Tibial artery (tissue), 4 donors: ENCODE measurements at places on chromosomes 6 and 20.
A peak's percentile ranks its signal among the peaks of the same experiment; 100 is the strongest.

DNA sequence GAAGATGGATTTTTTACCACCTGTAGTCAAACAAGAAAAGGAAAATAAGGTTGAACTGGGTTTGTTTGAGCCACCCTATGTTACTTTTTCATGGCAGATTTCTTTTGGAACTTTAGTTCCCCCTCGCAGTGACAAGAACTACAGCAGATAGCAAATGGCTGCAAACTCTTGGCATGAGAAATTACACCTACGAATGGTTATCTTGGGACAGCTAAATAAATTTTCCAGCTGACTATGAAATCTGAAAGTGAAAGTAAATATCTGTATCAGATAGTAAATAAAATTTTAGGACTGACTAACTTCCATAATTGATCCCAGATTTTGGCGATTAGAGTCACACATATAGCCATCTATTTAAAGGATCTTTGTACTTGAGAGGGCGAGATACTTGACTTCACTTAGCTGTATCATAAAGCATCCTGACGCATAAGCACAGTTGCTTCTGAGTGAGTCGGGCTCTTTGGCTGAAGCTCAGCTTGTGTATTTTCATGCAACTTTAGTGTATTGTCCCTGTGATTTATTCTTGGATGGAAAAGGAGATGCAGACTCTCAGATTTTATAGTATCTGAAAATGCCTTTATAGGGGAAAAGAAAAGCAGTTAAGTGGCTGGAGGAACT, 125.3 kb upstream of the B3GAT2 start:
- no peak for DNase-seq

- DNase-seq = no peak
Observed at GRCh38 chr6:79808921-79809320, 138.4 kb downstream of the ELOVL4 start.

DNA sequence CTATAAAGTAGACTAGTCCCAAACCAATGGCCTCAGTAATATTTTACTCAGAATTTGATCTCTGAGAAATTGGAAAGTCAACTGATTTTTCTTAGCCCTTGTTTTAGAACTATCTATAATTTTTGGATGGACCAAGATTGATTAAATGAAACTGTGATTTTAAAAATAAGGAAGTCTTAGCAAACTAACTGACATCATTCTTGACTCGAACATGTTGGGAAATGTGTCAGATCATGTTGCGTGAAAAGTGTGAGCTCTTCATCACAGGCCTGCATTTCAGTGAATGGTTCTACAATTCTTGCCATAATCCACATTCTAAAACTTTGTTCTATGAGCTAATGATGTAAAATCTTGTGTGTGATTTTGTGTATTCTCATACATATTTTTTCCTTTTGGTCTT, 11.0 kb downstream of the TNFAIP3 start:
- no peak for DNase-seq

- DNase-seq = peak; percentile 80
Observed at GRCh38 chr6:87151781-87152525, 3.4 kb upstream of the ZNF292 start.

DNA sequence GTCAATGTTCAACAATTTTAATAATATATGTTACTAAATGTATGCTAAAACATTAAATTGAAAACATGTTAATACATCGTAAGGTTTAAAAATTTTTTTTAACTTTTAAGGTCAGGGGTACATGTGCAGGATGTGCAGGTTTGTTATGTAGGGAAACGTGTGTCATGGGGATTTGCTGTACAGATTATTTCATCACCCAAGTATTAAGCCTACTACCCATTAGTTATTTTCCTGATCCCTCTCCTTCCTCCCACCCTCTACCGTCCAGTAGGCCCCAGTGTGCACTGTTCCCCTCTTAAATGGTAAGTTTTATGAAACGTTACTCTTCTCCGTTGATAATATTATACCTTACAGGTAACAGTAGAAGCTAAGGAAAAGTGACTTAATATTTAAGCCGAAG, 15.8 kb downstream of the PDE7B start:
- DNase-seq = no peak

GRCh38 chr6:35736253-35736894, 458 bp upstream of the ARMC12 start:
- peak; percentile 84 for DNase-seq

GRCh38 chr6:154861825-154862224, 128.6 kb downstream of the SCAF8 start:
- DNase-seq = no peak

GRCh38 chr6:6760002-6760401, 171.5 kb downstream of the LY86 start:
- no peak for DNase-seq

DNA sequence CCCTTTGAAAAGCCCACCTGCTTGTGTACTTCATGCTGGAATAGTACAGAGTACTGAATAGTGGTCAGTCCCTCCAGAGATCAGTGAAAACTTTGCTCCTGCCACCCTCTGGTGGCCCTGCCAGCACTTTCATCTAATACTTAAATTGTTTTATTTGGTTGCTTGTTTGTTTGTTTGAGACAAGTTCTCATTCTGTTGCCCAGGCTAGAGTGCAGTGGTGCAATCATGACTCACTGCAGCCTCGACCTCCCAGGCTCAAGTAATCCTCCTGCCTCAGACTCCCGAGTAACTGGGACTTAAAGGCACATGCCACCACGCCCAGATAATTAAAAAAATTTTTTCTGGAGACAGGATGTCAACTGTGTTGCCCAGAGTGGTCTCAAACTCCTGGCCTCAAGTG, 9.1 kb downstream of the FAM83D start:
- DNase-seq = no peak

- no peak for DNase-seq
Observed at GRCh38 chr6:136669299-136669699, 119.1 kb upstream of the MAP7 start.

- DNase-seq = no peak
Observed at GRCh38 chr20:33833333-33833732, 22.2 kb downstream of the CHMP4B start.

- DNase-seq = no peak
Observed at GRCh38 chr6:169312658-169313346, 59.2 kb upstream of the THBS2 start.

DNA sequence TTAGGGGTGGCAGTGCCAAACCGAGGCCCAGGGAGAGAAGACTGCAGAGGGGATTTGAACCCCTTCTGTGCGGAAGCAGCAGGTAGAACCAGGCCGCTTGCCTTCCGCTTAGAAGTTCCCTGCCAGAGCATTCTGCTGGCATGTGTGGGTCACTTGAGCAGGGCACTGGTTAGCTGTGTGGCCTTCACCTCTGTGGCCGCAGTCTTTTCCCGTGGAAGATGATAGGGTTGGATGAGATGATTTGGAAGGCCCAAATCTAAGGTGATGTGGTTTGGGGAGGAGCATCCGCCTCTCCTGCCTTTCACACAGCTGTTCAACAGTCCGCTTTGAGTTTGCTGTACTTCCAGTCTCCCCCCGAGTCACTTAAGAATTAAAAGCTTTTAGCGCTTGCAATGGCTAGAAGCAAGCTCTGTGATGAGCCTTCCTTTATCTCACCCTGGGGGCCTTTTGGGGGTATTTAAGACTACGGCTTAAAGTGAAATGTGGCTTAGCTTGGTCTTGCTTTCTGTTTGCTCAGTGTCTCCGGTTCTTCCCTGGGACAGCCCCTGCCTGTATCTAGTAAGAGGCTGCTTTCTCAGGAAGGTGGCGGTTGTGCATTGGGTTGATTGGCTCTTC, 743 bp downstream of the CMTR1 start:
- DNase-seq = no peak

- no peak for DNase-seq
Observed at GRCh38 chr6:42148058-42148457, 5.6 kb upstream of the C6orf132 start.

- DNase-seq = no peak
Observed at GRCh38 chr6:72111611-72112010, 225.3 kb downstream of the RIMS1 start.

DNA sequence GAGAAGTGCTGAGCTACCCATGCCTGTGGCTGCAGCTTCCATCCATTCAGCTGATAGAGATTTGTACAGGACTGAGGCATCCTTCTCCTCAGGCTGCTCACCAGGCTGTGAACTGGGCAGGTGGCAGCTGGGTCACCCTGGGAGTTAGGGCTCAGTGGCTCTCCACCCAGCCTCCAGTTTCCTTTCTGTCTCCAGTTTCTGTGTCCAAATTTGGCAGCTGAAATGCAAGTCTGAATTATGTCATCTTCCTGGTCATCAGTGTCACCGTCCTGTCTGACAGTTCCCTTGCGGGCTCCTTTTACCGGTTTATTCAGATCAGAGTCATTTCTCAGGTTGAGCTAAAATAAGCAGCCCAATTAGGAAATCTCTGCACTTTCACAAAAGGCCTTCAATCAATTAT, 93.3 kb downstream of the EDN1 start:
- no peak for DNase-seq

- no peak for DNase-seq
Observed at GRCh38 chr6:47788498-47788884, 6.7 kb downstream of the OPN5 start.

DNA sequence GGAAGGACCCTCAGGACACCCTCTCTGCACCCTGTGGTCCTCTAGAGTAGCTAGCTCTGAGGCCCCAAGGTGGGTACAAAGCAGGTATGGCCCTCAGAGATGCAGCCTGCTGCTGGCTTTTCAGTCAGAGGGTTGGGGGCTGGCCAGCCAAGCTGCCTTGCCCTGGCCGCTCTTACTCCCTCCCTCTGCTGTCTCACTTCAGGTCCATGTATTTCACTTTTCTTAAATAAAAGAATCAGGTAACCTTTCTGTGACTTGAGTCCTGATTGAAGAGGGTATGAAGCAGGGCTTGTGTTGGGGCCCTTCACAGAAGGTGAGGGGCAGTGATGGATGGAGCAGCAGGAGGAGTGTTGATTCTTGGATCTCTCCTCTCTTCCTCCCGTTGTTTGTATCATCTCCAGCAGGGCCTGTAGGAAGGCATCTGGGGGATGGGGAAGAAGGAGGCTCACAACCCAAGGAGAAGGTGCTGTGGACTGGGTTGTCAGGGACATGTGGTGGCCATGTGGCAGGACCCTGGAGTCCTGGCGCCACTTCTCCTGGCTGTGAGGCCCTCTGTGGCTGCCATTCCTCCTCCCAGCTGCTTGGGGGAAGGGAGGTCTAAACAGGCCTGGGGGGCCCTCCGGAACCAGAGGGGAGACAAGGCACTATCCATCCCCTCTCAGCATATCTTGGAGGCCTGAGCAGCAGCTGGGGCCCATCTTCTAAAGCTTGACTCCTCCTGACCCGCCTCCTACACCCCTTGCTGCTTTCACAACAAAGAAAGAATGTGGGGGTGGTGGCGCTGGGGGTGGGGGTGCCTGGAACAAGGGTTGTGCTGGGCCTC, 1.1 kb upstream of the PTK7 start:
- DNase-seq = no peak

GRCh38 chr6:36386495-36387439, 702 bp downstream of the ETV7 start:
- DNase-seq = no peak

- no peak for DNase-seq
Observed at GRCh38 chr6:21230536-21230935, 363.0 kb upstream of the SOX4 start.

DNA sequence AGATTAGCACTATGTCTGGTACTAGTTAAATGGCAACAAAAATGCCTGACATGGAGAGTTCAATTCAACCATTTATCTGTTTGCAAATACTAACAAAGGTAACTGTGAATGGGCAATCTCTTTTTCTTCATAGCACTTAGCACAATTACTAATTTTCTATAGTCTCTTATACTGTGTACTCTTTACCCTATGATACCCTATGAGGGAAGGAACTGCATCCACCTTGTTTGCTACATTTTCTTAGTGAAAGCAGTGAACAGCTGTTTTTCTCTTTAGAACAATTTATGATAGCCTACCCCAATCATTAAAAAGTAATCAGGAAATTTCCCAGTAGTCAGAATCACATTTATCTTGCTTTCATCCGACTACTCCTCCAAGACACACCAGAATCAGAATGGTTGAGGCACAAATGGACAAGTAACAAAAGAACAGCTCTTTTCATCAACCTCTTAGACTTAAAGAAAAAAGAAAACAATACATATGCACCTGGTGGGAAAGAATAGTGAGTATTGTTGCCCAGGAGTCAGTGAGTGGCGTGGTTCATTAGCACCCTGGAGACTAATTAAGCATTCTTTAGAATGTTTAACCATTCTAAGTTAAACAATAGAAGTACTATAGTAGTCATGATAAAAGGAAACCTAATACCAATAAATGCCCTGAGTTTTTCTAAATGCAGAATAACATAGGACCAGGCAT, 16.7 kb downstream of the ZNF292 start:
- DNase-seq = no peak

- DNase-seq = no peak
Observed at GRCh38 chr6:13260831-13261230, 67.5 kb downstream of the TBC1D7 start.

DNA sequence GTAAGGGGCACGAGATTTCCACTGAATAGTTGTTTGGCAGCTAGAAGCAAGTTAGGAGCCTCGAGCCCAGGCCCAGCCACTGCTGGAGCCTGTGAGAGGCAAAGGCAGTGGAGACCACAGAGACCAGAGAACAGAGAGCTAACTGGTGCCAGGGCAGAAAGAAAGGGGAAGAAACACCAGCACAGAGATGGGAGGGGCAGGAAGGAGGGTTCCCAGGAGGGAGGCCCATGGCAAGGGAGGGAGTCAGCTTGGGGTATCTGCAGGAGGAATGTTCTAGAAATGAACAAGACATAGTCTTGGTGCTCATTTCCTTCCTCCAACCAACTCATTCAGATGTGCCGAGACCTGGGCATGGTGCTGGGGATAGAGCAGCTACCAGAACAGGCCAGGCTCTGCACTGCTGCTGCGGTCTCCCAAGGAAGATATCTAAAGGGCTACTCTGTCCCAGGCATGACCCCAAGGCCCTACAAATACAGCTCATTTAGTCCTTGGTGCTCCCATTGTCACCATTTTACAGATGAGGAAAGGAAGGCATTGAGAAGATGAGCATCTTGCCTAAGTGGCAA, 10.7 kb downstream of the ANGPT4 start:
- DNase-seq = no peak

GRCh38 chr6:8387942-8388437, 47.4 kb downstream of the SLC35B3 start:
- no peak for DNase-seq

GRCh38 chr6:33693186-33694105, 18.1 kb downstream of the UQCC2 start:
- no peak for DNase-seq

- no peak for DNase-seq
Observed at GRCh38 chr6:75935473-75935793, 137.0 kb downstream of the IMPG1 start.

- DNase-seq = no peak
Observed at GRCh38 chr6:130655586-130655985, 171.6 kb upstream of the SMLR1 start.

GRCh38 chr20:60148885-60149284, 190.7 kb downstream of the CDH26 start:
- no peak for DNase-seq
